ENCODE measurements at places on chromosomes 2 and 18.
A peak's percentile ranks its signal among the peaks of the same experiment; 100 is the strongest.

DNA sequence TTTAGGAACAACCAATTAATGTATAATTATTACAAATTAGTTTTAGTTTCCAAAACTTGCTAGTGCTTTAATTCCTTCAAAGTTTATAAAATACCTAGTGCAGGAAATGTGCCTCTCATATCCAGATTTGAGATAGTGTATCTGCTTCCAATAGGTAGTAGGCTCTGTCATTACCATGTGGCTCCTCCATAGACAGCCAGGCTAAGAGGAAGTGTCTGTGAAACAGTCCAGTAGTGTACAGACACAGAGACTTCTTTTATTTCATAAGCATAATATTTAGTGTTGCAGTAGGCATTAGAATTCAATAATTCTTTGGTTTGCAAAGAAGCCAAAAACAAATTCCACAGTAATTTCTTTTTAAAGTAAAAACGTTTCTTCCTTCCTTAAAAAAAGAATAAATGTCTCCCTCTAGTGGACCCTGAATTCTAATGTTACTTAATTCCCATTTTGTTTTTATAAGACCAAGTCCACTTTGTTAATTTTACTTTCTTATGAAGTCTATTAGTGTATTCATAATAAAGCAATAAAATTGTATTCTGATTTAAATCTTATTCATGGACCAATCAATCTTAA, 101.2 kb downstream of the NEB start:
- DNase-seq: no peak

GRCh38 chr2:120820953-120821279, 85.2 kb downstream of the GLI2 start:
- no peak for DNase-seq

DNA sequence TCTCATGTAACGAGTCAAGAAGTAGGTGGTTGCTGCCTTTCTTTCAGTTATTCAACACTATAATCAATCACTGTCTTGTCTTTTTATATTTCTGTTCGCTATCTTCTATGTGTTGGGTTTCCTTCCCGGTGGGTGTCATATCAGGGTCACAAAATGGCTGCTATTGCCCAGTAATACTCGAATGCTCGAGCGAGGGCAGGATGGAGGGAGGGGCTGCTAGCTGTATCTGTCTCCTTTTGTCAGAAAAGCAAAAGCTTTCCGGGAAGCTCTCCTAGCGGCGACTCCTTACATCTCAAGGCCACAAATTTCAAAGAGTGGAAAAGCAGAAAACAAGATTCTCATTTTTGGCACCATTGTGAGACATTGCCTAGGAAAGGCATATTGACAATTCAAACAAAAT, 16.4 kb upstream of the GALNT3 start:
- DNase-seq: no peak

DNA sequence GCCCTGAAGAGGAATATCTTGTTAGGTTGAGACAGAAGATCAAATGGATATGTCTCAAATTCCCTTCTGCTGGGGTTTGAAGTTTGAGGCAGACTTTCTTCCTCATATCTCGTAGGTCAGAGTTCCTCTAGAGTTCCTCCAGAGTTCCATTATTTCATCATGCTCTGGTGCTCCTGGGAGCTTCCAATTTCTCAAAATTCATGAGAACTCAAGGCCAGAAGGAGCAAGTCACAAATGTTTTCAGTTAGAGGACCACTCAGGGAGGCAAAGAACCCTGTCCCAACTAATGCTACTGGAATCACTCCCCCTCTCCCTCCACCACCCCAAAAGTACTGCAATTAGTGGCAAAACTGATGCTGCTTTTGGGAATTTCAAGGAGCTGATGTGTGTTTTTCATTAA, 115.7 kb upstream of the RBMS1 start:
- DNase-seq: no peak

- peak; percentile 55 for DNase-seq
Measured at GRCh38 chr2:2960441-2961133, 417.0 kb downstream of the EIPR1 start.

- DNase-seq: no peak
Measured at GRCh38 chr18:6737833-6738232, 8.3 kb downstream of the ARHGAP28 start.

- no peak for DNase-seq
Measured at GRCh38 chr2:197191177-197191939, 119.2 kb downstream of the ANKRD44 start.
